ENCODE measurements at places on chromosomes 16 and 17.

DNA sequence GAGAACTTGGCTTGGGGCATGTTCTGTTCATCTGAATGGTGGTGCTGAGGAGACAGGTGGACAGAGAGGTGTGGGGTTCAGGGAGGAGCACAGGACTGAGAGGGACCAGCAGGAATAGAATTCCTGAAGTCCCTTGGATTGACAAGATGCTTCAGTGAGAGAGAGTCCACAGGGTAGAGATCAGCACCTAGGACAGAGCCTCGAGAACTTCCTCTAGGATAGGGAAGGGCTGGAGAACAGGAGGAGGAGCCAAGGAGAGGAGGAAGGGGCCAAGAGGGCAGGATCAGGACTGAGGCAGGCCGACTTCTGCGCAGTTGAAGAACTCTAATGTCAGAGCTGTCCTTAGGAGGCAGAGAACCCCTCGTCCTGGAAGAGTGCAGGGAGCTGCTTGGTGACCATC, 138.4 kb downstream of the PRKCB start:
- no peak for DNase-seq

DNA sequence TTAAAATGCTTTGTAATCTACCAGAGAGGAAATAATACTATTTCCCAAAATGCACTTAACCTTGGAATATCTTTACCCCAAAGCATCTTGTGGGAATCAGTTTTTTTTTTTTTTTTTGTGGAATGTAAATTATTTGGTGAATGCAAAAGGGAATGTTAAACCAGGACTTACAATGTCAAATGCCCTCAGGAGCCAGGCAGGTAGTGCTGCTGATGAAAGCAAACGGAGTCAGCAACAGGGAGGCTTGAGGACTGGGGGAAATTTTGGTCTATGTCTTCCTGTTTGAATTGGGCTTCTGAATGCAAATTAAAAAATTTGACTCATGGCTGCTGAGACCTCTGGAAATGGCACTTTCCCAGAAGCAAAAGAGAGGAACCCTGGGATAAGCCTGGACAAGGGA, 96.5 kb upstream of the NLRP1 start:
- DNase-seq, result no peak

DNA sequence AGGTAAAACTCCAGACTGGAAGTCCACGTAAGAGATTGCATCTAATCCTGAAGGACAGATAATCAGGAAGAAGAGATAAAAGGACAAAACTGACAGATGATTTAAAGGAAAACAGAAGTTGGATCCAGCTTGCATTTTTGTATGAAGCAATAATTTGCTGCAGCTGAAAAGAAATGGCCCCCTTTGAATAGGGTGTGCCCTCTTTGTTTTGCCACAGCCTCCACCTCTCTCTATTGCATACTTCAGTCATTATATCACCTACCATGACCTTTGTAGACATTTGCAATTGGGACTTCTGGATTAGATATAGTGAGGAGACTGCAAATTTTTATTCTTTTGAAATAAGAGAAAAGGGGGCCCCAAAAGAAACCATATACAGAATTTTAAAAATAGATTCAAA, 8.1 kb downstream of the NOG start:
- no peak for DNase-seq

DNA sequence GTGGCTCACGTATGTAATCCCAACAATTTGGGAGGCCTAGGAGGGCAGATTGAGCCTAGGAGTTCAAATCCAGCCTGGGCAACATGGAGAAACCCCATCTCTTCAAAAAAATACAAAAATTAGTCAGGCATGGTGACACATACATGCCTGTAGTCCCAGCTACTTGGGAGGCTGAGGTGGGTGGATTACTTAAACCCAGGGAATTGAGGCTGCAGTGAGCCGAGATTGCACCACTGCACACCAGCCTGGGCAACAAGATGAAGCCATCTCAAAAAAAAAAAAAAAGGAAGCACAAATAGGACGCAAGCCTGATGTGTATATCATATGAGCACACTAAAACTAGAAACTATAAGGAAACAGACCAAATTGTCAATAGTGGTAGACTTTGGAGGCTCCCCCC, 17.1 kb upstream of the FLCN start:
- peak; percentile 82 for DNase-seq

DNA sequence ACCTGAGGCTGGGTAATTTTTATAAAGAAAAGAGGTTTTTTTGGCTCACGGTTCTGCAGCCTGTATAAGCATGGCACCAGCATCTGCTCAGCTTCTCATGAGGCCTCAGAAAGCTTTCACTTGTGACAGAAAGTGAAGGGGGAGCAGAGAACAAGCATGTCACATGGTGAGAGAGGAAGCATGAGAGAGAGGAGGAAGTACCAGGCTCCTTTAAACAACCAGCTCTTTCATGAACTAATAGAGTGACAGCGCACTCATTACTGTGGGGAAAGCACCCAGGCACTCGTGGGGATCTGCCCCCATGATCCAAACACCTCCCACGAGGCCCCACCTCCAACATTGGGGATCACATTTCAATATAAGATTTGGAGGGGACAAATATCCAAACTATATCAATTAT, 86.8 kb downstream of the USP32 start:
- DNase-seq, result peak; percentile 92

DNA sequence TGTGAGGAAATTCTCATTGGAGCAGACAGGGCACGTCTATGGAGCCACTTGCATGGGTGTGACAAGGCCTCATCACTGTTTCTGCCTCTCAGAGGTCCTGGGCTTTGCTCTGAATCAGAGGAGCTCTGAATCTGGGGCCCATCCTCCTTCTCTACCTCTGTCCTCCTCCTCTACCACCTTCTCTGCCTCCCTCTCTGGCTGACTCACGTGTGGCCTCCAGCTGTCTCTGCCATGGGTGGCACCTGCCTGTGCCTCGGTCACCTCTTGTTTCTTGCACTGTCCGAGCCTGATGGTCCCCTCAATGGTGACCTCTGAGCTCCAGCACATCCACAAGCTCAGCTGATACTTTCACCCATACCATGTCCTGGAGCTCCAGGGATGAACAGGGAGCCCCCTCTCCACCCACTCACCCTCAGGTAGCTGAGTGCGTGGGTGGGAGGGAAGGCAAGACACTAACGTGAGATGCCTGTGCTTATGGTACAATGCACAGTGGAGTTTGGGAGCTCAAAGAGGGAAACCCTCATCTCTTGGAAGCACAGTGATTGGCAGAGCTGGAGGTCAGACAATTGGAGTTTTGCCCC, 116.4 kb upstream of the CRHR1 start:
- DNase-seq, result no peak

DNA sequence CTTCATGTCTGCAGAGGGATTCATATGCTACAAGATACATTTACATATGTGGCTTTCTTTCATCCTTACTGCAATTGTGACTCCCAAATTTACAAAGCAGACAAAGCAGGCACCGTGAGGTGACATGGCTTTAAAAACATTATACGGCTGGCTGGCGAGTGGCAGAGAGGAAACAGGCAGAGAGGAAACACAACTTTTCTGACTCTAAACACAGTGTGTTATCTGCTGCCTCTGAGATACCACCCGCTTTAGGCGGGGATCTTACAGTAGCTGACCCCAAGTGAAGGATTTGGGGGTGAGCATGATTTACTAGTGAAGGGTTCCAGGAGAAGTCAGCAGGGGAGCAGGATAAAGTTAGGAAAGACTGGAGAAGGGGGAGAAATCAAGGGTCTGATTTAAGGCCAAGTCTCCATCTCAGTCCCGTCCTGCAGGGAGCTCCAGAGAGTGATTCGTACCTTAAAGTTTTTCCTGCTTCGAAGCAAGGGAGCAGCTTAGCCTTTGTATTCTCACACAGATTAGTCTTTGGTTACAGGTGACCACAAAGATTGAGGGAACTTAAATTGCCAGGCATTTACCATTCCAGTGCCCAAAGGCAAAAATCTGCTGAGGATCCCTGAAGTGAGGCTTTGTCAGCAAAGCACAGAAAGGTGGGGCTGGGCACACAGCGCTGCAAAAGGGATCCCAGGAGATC, 355.0 kb downstream of the GRIN2A start:
- DNase-seq, result no peak

DNA sequence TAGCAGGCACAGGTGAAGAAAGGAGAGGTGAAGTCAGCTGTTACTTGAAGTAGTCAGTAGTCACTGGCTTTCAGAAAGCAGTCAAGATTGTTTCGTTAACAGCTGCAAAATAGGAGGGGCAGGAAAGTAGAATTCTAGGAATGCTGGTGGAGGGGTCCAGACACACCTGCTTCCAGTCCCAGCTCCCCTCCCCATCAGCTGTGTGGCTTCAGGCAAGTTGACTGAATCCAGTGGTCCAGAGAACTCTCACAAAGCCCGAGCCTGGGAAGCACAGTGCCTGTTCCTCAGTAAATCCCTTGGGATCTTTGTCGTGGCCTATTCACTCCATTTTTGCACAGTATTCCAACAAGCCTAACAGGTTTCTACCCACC, 4.6 kb upstream of the SOCS1 start:
- DNase-seq, result no peak

DNA sequence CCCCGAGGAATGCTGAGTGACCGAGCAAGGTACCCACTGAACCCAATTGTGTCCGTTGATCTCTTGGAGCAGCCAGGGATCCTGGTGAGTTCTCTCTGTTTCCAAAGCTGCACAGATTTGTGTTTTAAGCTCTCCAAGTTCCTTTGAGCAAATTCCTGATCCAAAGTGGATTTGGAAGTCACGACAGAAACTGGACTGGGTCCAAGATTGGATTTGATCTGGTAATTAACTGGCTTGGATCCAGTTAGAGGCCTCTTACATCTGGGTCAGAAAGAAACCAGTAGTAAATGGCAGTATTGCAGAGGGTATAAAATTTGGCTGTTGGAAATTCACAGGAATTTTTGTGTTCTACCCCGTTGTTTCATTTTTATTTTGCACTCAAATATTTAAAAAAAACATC, 119.5 kb downstream of the PMP22 start:
- no peak for DNase-seq

DNA sequence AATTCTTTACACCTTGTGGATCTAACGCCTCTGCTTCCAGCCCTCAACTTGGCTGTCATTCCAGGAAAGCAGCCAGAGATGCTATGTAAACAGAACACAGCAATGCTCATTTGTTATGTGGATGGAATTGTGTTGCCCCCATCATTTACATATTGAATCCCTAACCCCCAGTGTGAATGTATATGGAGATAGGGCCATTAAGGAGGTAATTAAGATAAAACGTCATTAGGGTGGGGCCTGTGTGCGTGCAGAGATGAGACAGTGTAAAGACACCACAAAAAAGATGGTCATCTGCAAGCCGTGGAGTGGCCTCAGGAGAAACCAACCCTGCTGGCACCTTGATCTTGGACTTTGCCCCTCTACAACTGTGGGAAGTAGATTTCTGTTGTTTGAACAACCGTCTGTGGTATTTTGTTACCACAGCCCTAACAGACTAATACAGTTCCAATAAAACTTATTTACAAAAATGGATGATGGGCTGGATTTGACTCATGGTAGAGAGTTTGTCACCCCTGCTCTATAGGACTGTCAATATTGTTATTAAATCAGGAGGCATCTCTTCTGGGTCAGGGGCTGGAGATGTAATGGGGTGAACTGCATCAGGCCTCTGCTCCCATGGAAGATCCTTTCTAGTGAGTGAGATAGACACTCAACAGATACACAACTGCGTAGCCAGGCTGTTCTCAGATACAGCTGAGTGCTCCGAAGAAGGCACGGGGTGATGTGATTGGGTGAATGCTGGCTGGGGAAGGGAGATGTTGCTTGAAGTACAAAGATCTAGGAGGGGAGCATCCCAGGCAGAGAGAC, 339.0 kb downstream of the SNX29 start:
- DNase-seq, result no peak

DNA sequence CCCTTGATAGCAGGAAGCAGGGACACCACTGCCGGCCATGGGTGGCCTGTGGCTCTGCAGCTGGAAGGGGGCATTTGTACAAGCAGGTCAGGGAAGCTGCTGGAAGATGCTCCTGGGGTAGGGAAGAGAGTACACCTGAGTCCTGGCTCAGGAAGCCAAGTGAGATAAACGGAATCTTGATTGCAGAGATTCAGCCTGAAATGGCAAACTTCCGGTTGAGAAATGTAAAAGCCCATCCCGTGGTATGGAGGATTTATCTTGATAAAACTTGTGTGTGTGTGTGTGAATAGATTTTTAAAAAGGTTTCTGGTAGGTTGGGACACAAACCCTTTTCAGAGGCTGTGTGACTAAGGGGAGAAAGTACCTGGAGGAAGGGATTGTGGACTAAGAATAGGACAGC, 29.6 kb downstream of the C17orf100 start:
- no peak for DNase-seq

DNA sequence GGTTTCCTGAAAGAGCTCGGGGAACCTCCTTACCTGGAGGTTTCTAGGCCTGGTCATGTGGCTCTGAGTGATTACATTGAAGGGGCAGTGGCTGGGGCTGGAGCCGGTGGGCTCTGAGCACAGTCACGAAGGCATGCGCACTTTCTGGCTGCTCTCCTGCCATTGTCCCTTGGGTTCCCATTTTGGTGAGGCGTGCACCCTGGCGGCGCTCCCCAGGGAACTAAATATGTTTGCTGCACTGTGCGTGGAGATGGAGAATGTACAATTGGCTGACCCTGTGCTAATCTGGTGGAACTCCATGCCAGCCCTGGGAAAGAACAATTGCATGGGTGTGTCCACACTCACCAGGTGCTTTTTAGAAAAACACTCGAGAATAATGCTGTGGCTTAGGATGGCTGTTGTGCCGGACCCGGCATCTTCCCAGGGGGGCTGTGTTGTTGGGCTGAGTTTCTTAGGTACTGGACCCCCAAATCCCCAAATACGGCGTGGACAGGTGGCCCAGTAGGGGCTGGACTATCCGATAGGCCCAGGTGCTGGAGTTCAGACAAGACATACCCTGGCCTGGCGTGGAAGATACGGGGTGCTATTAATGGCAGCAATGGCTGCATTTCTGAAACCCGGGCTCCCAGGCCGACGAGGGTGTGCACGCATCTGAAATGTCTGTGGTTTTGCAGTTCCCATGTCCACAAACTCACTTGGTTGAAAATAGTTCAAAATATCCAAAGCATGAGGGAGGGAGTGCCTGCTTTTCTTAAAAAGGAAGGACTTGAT, 230.5 kb downstream of the SEC14L1 start:
- no peak for DNase-seq

DNA sequence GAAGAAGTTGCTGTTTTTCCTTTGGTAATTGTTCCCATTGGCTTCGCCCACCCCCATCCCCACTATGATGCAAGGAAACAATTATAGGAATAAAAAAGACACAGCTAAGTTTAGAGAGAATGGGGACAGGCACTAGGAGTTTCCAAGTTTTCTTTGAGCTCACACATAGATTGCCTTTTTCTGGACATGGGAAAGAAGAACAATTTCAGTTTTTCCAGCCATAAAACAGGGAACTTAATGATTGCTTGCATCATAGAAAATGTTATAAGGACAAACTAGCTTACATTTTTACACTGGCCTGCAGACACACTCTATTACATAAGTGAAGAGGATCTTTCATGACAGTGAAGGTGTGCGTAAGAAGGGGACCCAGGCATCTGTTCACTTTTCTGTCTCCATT, 142.3 kb upstream of the ZFHX3 start:
- DNase-seq, result peak; percentile 75

- DNase-seq, result peak; percentile 65
Measured at GRCh38 chr17:83079352-83079747, at the start of gene METRNL. Gene METRNL, plus strand, starts transcription at chr17:83079609. Its CDS starts 207 bp downstream, at chr17:83079816.

- DNase-seq, result no peak
Measured at GRCh38 chr17:68801335-68802247, 153.6 kb downstream of the ABCA8 start.

GRCh38 chr17:6040504-6040903, 29.7 kb upstream of the WSCD1 start:
- DNase-seq, result no peak

GRCh38 chr16:50615891-50616290, 65.2 kb downstream of the SNX20 start:
- no peak for DNase-seq

All from inflammatory macrophage treated with lipopolysaccharide for 1 hour (primary cell).